ENCODE measurements at places on chromosomes 5 and 9. TPM values are rescaled to one million over a fixed set of nuclear protein-coding genes. Genes with fewer than 3 reads are reported as not detected.

DNA sequence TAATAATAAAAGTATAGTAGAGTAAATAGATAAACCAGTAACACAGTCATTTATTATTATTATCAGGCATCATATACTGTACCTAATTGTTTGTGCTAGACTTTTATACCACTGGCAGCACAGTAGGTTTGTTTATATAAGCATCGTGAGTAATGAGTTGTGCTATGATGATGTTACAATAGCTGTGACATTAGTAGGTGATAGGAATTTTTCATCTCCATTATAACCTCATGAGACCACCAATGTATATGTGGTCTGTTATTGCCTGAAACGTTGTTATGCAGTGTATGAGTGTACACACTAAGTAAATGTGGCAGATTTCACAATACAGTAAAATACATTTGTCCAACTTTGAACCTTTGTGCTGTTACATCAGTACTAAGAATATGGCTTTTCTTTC is 72.7 kb upstream of the SPATA31D4 start:
- H3K4me3 ChIP-seq: no peak overlapping the region
- H3K4me1 ChIP-seq: no peaks in the 10 kb centered on the region
- H3K27ac ChIP-seq: no peak overlapping the region
- H3K36me3 ChIP-seq: no peaks in the 10 kb centered on the region
- no peaks in the 10 kb centered on the region for H3K27me3 ChIP-seq

DNA sequence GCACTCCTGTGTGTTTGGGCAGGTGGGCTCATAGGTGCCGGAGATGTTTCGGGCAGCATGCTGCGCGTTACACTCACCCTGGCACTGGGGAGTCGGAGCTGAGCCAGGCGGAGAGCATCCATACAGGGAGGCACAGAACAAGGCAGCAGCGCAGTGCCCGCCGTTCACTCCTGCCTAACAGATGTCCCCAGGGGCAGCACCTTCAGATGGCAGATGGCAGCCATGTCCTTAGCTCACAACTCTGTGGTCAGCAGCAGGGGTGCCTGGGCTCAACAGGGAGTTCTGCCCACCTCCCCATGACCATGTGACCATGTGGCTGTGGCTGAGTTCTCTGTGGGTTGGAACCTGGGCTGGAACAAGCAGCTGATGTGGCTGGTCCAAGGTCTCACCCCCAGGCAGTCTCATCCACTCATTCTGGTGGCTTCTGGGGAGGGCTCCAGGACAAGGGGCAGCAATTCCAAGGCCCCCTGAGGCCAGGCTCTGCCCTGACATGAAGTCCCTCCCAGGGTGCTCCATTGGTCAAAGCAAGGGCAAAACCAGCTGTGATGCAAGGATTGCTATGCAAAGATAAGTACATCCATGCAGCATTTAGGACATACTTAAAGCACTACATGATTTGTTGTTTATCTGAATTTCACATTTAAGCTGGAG is 64.2 kb downstream of the MRPL36 start:
- no peaks in the 10 kb centered on the region for H3K36me3 ChIP-seq
- H3K4me1 ChIP-seq: no peaks in the 10 kb centered on the region
- no peaks in the 10 kb centered on the region for H3K27me3 ChIP-seq
- H3K4me3 ChIP-seq: no peak overlapping the region

- no peak for DNase-seq
- no peak overlapping the region for H3K4me3 ChIP-seq
- no peaks in the 10 kb centered on the region for H3K27me3 ChIP-seq
- H3K4me1 ChIP-seq: no peaks in the 10 kb centered on the region
- no peak overlapping the region for H3K27ac ChIP-seq
Observed at GRCh38 chr9:4780651-4781050, 12.1 kb upstream of the RCL1 start.

GRCh38 chr9:101579711-101580545 is 14.8 kb downstream of the PPP3R2 start:
- H3K27me3 ChIP-seq: no peaks in the 10 kb centered on the region
- H3K4me1 ChIP-seq: peaks cover 10% of the 10 kb centered on the region
- no peaks in the 10 kb centered on the region for H3K36me3 ChIP-seq
- DNase-seq: no peak
- no peak overlapping the region for H3K4me3 ChIP-seq
- no peak overlapping the region for H3K27ac ChIP-seq

DNA sequence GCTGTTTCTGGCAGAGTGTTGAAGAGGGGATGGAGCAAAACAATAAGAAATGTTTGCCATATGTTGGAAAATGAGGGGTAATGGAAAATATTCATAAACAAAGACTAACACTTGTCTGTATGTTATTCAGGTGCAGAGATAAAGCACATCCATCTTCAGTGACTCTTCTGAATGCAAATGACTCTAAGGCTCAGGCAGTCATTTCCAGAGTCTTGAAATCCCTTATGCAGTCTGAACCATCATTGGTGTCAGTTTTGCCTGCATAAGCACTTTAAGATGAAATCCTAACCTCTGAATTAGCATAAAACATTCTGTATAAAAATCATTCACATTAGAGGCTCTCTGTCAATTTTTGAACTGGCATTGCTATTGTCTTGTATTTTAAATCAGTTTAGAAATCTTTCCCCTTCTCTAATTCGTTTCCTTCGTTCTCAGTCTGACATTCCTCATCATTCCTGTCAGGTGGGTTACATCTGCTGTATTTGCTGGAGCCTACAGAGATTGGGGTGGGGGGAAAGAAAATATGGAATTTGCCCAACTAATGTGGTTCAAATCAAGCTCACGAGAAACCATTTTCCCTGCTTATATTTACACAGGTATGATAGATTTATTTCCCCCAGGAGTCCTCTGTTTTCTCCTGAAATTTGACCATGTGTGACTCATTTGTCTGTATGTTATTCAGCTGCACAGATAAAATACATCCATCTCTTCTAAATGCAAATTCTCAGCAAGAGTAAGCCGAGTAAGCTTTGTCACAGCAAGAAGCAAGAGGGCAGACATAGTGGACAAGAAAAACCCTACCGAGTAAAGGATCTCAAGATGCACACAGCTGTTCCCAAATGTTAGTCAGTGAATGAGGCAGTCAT is 31.6 kb downstream of the ENC1 start:
- no peak overlapping the region for H3K27ac ChIP-seq
- DNase-seq: no peak
- H3K4me3 ChIP-seq: no peak overlapping the region
- no peaks in the 10 kb centered on the region for H3K36me3 ChIP-seq
- no peaks in the 10 kb centered on the region for H3K27me3 ChIP-seq

GRCh38 chr5:134411228-134411545 is 494 bp downstream of the CDKN2AIPNL start:
- peak overlapping the region; percentile 87 for H3K4me3 ChIP-seq
- no peaks in the 10 kb centered on the region for H3K27me3 ChIP-seq
- H3K4me1 ChIP-seq: peaks cover 15% of the 10 kb centered on the region
- H3K27ac ChIP-seq: peak overlapping the region; percentile 68
- DNase-seq: no peak
- no peaks in the 10 kb centered on the region for H3K36me3 ChIP-seq

DNA sequence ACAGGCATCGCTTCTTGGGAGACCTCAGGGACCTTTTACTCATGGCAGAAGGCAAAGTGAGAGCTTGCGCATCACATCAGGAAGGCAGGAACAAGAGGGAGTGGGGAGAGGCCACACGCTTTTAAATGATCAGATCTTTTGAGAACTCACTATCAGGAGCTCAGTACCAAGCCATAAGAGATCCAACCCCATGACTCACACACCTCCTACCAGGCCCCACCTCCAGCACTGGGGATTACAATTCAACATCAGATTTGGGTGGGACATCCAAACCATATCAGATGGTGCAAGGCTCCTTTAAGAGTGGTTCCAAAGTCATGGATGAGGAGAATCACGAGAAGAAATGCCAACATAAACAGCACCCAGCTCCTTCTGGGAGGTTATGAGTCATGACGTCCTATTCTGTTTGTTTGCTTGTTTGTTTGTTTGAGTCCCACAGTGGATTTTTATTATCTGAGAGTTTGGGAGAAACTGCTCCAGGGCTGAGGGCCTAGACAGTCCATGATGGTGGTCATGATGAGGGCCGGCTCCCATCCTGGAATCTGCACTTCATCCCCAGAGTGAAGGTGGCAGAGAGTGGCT is 453.5 kb downstream of the GADD45G start:
- H3K27me3 ChIP-seq: no peaks in the 10 kb centered on the region
- H3K4me3 ChIP-seq: no peak overlapping the region
- H3K4me1 ChIP-seq: no peaks in the 10 kb centered on the region
- DNase-seq: no peak
- no peak overlapping the region for H3K27ac ChIP-seq

DNA sequence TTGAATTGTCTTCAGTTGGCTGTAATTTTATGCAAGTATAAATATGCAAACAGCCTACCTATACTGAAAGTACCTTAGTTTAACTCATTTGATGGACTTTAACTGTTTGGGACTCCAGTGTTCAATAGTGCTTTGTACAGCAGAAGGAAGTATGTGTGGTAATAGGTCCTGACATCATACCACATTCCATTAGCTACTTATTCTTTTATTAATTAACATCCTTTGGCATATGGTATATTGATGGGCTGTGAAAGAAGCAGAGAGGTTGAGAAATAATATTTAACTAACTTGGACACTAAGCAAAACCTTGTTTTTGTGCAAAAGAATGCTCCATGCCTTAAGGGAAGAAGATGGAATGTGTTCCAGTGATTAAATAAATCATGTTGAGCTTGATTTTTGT is 97.6 kb upstream of the SEMA6A start:
- no peak for DNase-seq
- no peaks in the 10 kb centered on the region for H3K27me3 ChIP-seq
- H3K4me1 ChIP-seq: no peaks in the 10 kb centered on the region
- H3K4me3 ChIP-seq: no peak overlapping the region

GRCh38 chr9:106404137-106404536 is 458.8 kb upstream of the ZNF462 start:
- H3K27ac ChIP-seq: no peak overlapping the region
- H3K36me3 ChIP-seq: no peaks in the 10 kb centered on the region
- H3K4me1 ChIP-seq: no peaks in the 10 kb centered on the region
- DNase-seq: no peak
- H3K27me3 ChIP-seq: no peaks in the 10 kb centered on the region
- H3K4me3 ChIP-seq: no peak overlapping the region

- H3K27ac ChIP-seq: no peak overlapping the region
- H3K4me1 ChIP-seq: no peaks in the 10 kb centered on the region
- H3K36me3 ChIP-seq: no peaks in the 10 kb centered on the region
- no peaks in the 10 kb centered on the region for H3K27me3 ChIP-seq
Observed at GRCh38 chr9:117081641-117082317, 333.1 kb downstream of the ASTN2 start.

GRCh38 chr5:14332038-14332631 is 189.0 kb downstream of the TRIO start:
- DNase-seq: no peak
- no peaks in the 10 kb centered on the region for H3K27me3 ChIP-seq
- peaks cover 2% of the 10 kb centered on the region for H3K36me3 ChIP-seq
- no peak overlapping the region for H3K4me3 ChIP-seq

The ENTPD8 gene
- total RNA-seq: not detected

- peak; percentile 58 for DNase-seq
- no peaks in the 10 kb centered on the region for H3K36me3 ChIP-seq
- peaks cover 12% of the 10 kb centered on the region for H3K4me1 ChIP-seq
- H3K27ac ChIP-seq: no peak overlapping the region
Observed at GRCh38 chr5:79020861-79021561, 35.9 kb upstream of the ARSB start.

DNA sequence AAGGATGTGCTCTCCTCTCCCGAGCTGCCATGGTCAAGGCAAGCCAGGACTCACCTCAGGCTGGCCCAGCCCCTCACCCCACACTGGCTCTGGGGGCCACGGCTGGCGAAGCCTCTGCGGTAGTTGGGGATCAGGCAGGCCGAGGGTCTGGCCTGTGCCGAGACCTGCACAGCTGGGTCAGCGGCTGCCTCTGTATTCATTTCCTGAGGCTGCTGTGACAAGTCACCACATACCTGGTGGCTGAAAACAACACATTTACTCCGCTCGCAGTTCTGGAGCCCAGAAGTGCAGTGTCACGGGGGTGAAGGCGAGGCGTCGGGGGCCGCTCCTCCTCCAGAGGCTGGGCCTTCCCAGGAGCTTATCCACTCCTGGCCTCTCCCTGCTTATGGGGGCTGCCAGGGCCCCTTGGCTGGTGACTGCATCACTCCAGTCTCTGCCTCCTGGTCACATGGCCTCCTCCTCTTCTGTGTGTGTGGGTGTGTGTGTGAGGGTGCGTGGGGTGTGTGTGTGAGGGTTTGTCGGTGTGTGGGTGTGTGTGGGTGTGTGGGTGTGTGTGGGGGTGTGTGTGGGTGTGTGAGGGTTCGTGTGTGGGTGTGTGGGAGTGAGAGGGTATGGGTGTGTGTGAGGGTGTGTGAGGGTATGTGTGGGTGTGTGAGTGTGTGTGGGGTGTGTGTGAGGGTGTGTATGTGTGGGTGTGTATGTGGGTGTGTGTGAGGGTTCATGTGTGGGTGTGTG is 3.2 kb upstream of the SCGB3A1 start:
- no peak overlapping the region for H3K27ac ChIP-seq
- H3K27me3 ChIP-seq: peaks cover 13% of the 10 kb centered on the region
- no peak for DNase-seq
- no peak overlapping the region for H3K4me3 ChIP-seq

GRCh38 chr9:35414889-35415288 is 75.0 kb upstream of the RUSC2 start:
- H3K27ac ChIP-seq: no peak overlapping the region
- H3K27me3 ChIP-seq: peaks cover 3% of the 10 kb centered on the region
- DNase-seq: no peak
- no peaks in the 10 kb centered on the region for H3K4me1 ChIP-seq

GRCh38 chr9:114016101-114016500 is 62.0 kb downstream of the AMBP start:
- no peaks in the 10 kb centered on the region for H3K4me1 ChIP-seq

DNA sequence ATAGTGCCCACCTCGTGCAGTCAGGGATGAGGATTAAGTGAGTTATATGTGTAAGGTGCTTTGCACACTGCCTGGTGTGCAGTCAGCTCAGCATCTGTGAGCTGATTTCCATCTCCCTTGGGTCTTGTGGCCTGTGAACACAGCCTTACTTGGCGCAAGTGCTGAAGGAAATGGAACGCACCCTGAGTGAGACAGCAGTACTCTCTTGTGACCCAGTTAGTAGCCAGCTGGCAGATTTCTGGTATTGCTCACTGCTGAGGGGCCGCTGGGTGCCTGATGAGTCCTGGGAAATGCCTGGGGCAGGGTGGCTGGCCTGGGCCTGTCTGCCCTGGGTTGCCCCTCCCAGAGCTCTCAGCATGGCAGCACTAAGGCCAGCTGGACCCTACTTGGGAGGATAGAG is 90.9 kb upstream of the BOD1 start:
- peak; percentile 77 for DNase-seq
- no peak overlapping the region for H3K27ac ChIP-seq
- H3K4me1 ChIP-seq: peaks cover 27% of the 10 kb centered on the region
- H3K4me3 ChIP-seq: no peak overlapping the region

DNA sequence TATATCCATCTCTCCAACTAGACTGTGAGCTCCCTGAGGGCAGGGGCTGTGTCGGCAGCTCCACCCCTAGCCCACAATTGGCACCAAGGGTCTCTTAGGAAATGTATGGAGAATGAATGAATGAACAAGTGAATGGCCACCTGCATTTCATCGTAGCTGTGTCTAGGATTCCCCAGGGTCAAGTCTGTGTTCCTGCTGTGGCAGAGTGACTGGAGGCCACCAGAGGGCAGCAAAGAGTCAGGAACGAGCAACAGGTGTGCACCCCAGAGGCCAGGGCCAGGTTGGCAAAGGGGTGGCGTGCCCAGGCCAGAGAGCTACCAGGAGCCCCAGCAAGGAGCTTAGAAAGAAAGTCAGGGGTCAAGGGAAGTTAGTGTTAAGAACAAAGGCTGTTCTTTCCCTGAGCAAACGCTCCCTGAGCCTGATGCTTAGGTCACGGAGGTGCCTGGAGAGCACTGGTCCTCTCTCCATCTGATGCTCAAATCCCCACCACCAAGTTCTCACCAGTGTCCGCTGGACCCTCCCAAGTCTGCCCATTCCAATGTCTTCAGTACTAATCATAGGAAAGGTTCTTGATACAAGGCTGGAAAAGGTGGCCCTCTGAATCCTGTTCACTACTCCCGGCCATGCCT is 160.7 kb downstream of the PAX5 start:
- H3K27ac ChIP-seq: peak overlapping the region; percentile 71
- no peak overlapping the region for H3K4me3 ChIP-seq
- peak; percentile 83 for DNase-seq
- H3K4me1 ChIP-seq: peaks cover 30% of the 10 kb centered on the region
- H3K36me3 ChIP-seq: peaks cover 89% of the 10 kb centered on the region
